ENCODE measurements at places on chromosomes 12 and 14.

GRCh38 chr14:30443368-30444007 lies 115.5 kb upstream of the G2E3 start:
- no peak for DNase-seq

GRCh38 chr14:96105089-96105925 lies 66.1 kb downstream of the C14orf132 start:
- no peak for DNase-seq

DNA sequence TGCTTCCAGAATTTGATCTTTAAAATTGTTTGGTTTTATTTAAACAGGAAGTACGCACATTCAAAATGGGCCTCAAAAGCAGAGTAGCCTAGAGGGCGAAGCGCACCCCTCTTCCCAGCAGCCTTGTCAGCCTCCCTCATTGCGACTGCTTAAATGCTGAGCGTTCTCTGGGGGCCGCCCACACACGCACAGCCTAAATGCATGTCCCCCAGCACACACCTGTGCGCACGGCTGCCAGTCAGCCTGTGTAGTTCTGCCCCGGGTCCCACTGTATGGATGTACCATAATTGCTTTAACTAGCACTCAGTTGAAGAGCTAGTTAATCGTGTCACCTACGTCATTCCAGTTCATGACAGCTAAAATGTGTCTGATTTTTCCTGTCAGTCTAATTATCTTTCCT lies 79.3 kb downstream of the TESC start:
- no peak for DNase-seq

GRCh38 chr14:93249128-93249831 lies 42.2 kb downstream of the UBR7 start:
- no peak for DNase-seq

GRCh38 chr14:72605096-72605920 lies 288.6 kb downstream of the DPF3 start:
- no peak for DNase-seq

GRCh38 chr12:112349431-112349830 lies 32.8 kb downstream of the HECTD4 start:
- DNase-seq = no peak

DNA sequence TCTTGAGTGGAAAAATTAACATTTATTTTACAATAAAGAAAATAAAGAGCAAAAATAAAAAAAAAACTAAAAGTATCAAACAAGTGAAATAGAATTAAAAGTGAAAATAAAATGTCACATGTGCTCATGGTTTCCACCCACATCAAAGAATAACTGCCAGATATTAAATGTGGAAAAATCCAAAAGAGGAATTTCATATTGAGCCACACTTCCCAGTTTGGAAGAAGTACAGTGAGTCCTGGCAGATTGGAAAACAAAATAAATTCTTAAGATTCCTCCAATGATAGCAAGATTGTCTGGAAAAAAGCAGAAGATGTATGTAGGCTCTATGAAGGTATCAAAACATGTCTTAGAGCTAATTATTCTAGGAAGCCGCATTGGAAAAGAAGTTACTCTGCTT lies 1019.5 kb downstream of the SLC6A15 start:
- DNase-seq = no peak

DNA sequence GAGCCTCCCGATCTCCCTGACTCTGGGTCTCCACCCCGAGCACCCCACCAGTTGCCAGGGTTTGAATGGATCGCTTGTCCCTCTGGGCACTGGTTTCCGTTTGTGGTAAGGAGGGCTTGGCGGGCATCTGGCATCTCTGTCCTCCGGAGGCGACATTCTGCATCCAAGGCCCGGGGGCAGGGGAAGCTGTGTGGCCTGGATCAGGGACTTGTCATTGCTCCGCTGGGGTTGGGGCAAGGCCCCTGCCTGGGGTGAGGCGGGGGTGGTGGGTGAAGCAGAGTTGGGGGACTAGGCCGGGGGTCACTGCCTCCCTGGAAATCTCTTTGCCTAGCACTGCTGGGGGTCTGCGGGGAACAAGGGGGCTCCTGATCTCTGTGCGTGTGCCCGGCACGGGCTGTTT lies 30.2 kb downstream of the KIF26A start:
- DNase-seq = no peak

- no peak for DNase-seq
Observed at GRCh38 chr14:37571391-37571790, 23.7 kb downstream of the FOXA1 start.

DNA sequence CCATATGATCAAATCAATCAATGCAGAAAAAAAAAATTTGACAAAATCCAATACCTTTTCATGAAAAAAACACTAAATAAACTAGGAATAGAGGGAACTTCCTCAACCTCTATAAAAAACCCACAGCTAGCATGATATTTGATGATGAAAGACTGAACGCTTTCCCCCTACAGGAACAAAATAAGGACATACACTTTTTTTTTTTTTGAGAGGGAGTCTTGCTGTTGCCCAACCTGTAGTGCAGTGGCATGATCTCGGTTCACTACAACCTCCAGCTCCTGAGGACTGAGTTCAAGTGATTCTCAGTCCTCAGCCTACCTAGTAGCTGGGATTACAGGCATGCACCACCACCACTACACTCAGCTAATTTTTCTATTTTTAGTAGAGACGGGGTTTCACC lies 17.9 kb upstream of the CAMKK2 start:
- no peak for DNase-seq

DNA sequence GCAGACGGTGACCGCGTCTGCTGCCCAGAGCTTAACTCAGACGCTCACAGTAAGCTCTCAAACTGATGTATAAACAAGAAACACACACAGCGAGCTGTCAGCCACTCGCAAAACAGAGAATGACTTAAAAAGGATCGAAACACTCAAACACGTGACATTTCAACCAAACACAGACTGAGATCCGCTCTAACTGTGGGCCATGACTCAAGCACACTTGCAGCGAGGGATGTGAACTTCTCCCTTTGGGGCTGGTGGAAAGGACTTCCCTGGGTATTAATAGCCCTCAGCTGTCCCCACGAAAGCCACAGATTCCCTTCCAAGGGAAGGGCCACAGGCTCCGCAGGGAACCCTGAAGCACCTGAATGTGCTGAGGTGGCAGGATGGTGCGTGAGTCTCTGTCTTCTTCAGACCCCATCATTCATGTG lies 29.1 kb downstream of the CCDC88C start:
- no peak for DNase-seq

GRCh38 chr14:102727336-102728095 lies 49.7 kb upstream of the TRAF3 start:
- no peak for DNase-seq

DNA sequence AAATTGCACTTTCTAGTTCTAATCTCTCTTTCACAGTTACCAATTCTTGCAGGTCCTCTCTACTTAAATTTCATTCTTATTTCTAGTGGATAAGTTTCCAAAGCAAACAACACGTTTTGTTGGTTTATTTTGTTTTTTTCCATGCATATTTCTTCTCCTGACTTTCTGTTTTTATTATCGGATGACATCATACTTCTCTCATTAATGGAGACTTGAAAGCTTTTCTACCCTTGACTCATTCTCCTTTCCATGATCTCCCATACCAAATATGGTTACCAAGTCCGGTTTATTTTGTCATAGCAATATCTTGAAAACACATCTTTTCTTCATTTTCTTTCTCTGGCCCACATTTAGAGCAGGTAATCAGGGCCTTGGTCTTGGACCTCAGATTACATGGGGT lies 796.5 kb downstream of the GALC start:
- DNase-seq = no peak

DNA sequence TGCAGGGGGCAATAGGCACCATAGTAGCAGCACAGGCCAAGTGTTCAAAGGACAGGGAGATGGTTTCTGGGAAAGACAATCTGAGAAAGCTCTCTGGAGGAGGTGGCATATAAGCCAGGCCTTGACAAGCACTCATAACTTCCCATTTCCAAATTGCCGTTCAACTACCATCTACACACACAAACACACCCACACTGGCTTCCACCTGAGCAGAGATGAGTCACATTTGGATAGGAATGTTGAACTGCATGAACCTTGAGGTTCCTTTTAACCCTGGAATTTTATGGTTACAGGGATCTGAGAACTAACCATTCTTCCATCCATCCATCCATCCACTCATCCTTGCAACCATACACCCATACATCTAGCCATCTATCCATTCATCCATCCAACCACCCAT lies 86.6 kb downstream of the KSR2 start:
- no peak for DNase-seq

GRCh38 chr14:64761441-64762043 lies 57.3 kb downstream of the PLEKHG3 start:
- DNase-seq = no peak

GRCh38 chr12:52836491-52837412 lies 2.6 kb upstream of the KRT79 start:
- no peak for DNase-seq

DNA sequence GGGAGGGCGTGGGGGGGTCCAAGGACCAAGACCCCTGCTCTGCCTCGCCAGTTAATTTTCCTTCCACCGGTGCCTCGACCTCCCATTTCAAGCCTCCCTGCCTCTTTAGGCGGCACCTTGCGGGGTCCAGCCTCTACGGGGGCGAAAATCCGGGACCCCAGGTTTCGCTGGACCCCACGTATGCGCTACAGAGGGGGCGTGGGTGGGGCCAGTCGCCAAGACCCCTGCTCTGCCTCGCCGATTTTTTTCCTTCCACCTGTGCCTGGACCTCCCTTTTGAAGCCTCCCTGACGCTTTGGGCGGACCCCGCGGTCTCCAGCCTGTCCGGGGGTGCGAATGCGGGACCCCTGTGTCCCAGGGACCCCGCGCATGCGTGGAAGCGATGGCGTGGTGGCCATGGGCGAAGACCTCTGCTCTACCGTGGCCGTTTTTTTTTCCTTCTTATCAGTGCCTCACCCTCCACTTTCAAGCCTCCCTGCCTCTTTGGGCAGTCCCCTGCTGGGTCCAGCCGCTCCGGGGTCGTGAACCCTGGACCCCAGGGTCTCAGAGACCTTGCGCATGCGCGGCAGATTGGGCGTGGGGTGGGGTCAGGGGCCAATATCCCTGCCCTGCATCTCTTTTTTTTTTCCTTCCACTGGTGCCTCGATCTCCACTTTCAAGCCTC lies 324.2 kb downstream of the ALG10 start:
- no peak for DNase-seq

DNA sequence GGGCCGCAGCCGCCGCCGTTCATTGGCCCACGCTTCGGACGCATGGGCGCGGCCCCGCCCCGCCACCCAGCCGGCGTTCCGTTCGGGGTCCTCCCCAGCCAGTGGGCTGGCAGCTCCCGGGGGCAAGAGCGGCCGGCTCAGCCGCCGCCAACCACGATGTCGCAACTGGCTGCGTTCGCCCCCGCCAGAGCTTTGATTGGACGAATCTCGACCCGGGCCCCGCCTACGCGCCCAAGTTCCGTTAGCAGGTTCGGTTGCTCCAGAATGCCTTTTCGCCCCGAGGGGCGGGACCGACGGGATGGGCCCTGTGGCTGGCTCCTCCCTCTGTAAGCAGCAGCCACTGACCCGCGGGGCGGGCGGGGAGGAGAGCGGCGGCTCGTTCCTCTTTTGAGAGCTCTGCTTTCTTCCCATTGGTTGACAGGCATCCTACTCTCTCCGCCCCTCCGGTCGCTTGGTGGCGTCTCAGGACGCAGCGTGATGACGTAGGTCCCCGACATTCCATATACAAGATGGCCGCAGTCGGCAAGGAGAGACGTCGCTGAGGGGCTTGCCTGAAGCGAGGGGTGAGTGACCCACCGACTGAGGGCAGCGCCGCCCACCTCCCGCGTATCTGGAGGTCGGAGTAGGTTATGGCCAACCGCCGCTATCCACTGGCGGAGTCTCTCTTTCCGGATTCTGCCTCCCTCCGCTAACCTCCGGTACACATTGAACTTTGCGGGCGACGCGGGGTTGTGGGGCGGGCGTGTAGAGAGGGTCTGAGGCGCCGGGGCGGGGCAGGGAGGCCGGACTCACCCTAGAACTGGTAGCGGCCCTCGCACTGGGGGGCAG lies at the start of gene CCNK:
Gene CCNK (plus strand): TSS at position 493 of the 828 bp plus-strand sequence. CDS start 11,269 bp downstream, outside the sequence.
- peak; percentile 99 for DNase-seq

DNA sequence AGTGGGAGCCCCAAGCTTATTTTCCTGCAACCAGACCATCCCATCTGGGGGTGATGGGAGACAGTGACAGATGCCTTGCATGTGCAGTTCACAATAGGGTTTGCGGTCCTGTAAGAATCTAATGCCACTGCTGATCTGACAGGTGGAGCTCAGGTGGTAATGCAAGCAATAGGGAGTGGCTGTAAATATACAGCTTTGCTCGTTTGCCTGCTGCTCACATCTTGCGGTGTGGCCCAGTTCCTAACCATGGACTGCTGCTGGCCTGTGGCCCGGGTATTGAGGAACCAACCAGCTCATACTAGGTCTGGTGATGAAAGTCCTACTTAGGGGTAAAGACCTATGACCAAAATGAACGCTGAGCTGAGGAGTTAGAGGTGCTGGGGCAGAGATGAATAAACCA lies 36.1 kb upstream of the CCDC88C start:
- DNase-seq = no peak

GRCh38 chr12:74111688-74112360 lies 425.8 kb upstream of the ATXN7L3B start:
- peak; percentile 64 for DNase-seq

DNA sequence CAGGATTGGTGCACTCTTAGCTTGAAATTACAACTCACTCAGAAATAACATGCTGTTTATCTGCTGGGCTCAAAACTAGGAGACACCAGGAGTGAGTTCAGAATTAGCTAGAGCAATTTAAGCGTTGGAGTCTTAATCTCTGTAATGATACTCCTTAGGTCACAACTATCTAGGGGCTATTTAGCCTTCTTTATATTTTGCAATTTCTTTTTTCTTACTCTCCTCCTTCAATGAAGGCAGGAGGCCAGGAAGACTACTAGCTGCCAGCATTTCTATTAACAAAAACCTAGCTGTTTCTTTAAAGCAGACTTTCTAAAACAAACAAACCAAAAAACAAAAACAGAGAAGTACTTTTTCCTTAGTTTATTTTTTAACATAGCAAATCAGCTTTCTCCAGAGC lies 226.2 kb downstream of the TRHDE start:
- DNase-seq = no peak

- no peak for DNase-seq
Observed at GRCh38 chr12:126773491-126773890, 1493.5 kb upstream of the TMEM132C start.

All from NCI-H526 (cell line).